ENCODE measurements at places on chromosomes 2 and 18. TPM values are rescaled to one million over a fixed set of nuclear protein-coding genes. Genes with fewer than 3 reads are reported as not detected.

PLB1 gene
- 0.36 TPM for total RNA-seq

DSG1 gene
- total RNA-seq, result not detected

ZNF532 gene
- total RNA-seq, result 51.6 TPM

IL18RAP gene
- total RNA-seq, result not detected

LRATD1 gene
- 10.0 TPM for total RNA-seq

FNDC4 gene
- total RNA-seq, result 21.4 TPM

CAPN14 gene
- under 0.01 TPM for total RNA-seq

WDR7 gene
- total RNA-seq, result 23.2 TPM

RESP18 gene
- total RNA-seq, result not detected

TEX44 gene
- total RNA-seq, result not detected
